ENCODE measurements at places on chromosomes 7 and 10. TPM values are rescaled to one million over a fixed set of nuclear protein-coding genes. Genes with fewer than 3 reads are reported as not detected.

CYP26C1 gene
- total RNA-seq: not detected

SPDYE5 gene
- not detected for total RNA-seq

MKI67 gene
- total RNA-seq: 163 TPM

CDK14 gene
- total RNA-seq: 2.1 TPM

SUGCT gene
- total RNA-seq: 0.43 TPM

ARHGEF35 gene
- 3.6 TPM for total RNA-seq

CCDC136 gene
- total RNA-seq: 14.3 TPM

GOT1 gene
- 35.1 TPM for total RNA-seq

STYXL1 gene
- total RNA-seq: 27.7 TPM
